D341Med (cell line): ENCODE measurements at places on chromosomes 5 and 9.

- no peak for DNase-seq
Measured at GRCh38 chr9:30244877-30245276, 2139.6 kb upstream of the ACO1 start.

DNA sequence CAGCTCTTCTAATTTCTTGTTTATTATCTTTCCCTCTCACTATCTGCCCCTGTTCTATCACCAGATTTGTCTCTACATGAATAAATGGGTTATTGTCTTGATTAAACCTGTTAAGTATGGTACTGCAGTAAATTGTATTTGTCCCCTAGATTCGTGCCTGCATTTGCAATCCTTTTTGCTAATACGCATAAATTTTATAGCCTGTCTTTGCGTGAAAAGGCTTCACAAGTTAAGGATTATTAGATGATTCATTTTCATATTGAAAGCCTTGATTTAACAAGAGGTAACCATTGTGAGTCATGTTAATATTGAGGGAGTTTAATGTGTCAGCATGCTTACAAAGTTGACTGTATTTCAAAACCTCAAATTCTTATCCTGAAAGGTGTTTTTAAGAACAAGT is 204.6 kb downstream of the PCSK1 start:
- DNase-seq = no peak

DNA sequence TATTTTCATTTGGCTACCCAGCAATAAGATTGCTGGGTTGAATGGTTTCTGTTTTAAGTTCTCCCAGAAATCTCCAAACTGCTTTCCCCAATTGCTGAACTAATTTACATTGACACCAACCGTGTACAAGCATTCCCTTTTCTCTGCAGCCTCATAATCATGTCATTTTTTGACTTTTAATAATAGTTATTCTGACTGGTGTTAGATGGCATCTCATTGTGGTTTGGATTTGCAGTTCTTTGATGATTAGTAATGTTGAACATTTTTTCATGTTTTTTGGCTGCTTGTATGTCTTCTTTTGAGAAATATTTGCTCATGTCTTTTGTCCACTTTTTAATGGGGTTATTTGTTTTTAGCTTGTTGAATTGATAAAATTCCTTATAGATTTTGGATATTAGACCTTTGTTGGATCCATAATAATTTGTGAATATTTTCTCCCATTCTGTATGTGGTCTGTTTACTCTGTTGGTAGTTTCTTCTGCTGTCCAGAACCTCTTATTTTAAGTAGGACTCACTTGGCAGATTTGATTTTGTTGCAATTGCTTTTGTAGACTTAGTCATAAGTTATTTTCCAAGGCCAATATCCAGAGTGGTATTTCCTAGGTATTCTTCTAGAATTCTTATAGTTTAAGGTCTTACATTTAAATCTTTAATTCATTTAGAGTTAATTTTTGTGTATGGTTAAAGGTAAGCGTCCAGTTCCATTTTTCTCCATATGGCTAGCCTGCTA is 793.7 kb downstream of the BRINP1 start:
- DNase-seq = no peak

- DNase-seq = no peak
Measured at GRCh38 chr9:20178197-20178596, 389.4 kb upstream of the SLC24A2 start.

GRCh38 chr9:96854651-96855273 is 448 bp upstream of the ZNF782 start:
- no peak for DNase-seq

GRCh38 chr5:179698935-179699615 is at the start of gene CANX:
CANX (plus strand) TSS chr5:179698967; CDS start chr5:179705682, 6,715 bp downstream.
- no peak for DNase-seq

- no peak for DNase-seq
Measured at GRCh38 chr5:181145133-181145532, 2.3 kb upstream of the OR2V2 start.

GRCh38 chr9:129437626-129438323 is 183.1 kb downstream of the C9orf50 start:
- no peak for DNase-seq

GRCh38 chr5:6597557-6597956 is 35.3 kb downstream of the NSUN2 start:
- no peak for DNase-seq

GRCh38 chr9:20898885-20899554 is 132.4 kb downstream of the HACD4 start:
- no peak for DNase-seq

- DNase-seq = no peak
Measured at GRCh38 chr9:37917801-37918664, 14.1 kb upstream of the SLC25A51 start.

- peak; percentile 51 for DNase-seq
Measured at GRCh38 chr9:104743376-104743985, 4.0 kb upstream of the NIPSNAP3A start.

DNA sequence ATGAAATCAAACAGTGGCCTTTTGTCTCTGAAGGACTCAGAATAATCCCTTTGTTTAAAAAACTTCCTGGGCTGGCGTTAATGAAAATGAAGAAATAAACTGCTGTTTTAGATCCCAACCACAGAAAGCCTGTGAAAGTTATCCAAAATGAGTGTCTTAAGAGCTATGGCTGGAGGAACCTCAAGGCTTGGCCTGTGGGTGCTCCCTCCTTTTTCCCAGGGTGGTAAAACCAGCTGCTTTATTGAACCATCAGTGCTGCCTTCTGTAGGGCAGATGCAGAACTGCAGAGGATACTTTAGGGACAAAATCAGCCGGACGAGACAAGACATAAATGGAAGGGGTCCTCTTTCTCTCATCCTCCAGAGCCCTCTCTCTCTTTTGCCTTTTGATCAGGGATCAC is 100.9 kb downstream of the SMARCA2 start:
- peak; percentile 55 for DNase-seq

DNA sequence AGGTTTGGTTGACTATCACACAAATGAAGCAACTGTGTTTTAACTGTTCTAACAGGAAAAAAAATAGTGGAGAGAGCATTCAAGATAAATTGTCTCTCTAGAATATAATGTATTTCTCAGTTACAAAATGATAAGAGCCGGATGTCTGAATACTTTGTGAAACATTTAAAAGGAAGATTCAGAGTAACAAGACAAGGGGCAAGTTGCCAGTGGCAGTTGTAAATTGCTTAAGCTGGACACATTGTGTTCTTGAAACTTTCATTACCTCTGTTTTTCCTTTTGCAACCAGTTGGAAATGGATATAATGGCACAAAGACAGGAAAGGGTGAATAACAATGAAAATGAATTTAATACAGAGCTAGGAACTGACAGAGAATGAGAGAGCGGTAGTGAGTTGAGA is 15.2 kb upstream of the TBCA start:
- DNase-seq = no peak

- DNase-seq = no peak
Measured at GRCh38 chr5:106801554-106801953, 869.2 kb downstream of the EFNA5 start.

DNA sequence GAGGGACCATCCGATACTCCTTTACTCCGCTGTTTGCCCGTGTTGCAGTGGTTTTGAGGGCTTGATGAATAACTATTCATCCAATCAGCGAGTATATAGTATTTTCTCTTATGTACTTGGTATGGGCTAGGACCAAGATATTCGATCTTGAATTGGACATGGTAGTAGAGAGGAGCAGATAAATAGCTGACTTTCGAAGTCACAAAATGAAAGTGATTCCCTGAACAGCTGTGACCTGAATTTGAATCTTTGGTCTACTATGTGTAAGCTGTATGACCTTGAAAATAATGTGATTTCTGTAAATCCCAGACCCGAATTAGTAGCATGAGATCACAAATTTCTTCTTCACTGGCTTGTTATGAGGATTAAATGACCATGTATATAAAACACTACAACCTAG is 134.4 kb downstream of the TUSC1 start:
- DNase-seq = no peak

DNA sequence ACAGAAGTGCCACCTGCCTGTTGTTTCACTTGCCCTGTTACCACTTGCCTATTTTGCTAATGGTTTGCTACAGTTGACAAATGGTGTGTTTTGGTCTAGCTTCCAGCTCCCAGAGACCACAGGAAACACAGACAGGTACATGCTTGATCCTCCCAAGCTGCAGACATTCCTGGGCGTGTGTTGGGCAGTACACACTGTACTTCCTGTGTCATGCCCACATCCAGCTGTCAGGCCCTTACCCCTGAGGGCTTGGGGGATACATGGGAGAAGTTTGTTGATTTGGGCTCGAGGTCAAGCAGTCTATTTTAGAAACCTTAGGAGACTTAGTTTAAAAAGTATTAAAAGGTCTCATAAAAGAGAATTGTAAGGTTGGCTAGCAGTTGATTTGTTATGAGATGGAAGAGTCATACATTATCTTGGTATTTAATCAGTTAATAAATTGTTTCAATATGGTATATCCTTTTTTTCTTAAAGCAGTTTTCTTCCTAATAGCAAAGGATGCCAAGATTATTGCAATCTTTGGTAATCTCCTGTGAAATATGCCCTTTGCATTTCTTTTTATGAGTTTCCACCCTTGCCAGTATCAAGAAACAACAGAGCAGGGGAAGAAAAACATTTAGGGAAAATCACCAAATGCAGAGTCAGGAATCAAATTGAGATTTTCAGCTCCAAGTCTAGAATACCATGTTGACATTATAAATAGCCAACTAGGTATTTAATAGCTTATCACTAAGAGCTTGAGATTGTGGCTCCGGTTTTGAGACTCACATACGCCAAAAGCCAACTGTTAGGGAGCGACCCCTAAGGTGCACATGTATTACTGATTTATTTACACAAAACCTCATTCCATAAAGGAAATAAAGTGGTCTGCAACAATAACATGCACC is 52.3 kb upstream of the CD180 start:
- no peak for DNase-seq

GRCh38 chr5:16856531-16856930 is 79.6 kb downstream of the MYO10 start:
- no peak for DNase-seq

GRCh38 chr9:129954868-129955550 is 88.0 kb downstream of the FNBP1 start:
- DNase-seq = no peak

DNA sequence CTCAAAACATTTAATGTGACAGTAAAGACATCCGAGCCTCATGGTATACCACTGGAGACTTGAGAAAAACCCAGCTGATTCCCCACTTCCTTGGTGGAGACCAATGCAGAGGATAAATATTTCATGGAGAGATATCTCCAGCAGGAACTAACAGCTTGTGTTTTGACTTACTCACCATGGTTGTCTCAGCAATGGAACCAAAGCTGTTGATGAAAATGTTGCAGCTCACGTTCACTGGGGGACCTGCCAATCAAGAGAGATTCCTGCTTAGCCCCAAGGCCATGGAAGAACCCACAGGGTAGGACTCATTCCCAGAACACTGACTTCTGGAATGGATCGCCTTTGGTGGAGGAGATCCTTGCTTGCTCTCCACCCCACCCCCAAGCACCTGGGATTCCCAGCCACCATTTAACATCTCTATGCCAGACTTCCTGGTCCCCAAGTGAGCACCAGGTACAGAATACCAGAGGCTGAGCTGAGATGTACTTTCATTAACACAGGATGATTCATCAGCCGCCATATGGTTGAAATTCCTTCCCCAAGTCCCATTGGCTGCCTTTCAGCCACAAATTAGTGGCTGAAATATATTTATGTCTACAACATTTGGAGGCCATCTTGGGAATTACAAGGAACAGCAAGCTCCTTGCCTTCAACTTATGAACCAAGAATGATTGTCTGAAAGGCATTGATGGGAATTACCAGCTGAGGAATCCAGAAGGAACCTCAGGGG is 37.9 kb downstream of the GLRA1 start:
- DNase-seq = no peak

GRCh38 chr5:149410071-149410470 is 31.0 kb upstream of the IL17B start:
- DNase-seq = no peak

- no peak for DNase-seq
Measured at GRCh38 chr9:134515026-134515821, 126.4 kb upstream of the COL5A1 start.

- DNase-seq = no peak
Measured at GRCh38 chr9:129612123-129612522, 8.8 kb downstream of the C9orf50 start.

- no peak for DNase-seq
Measured at GRCh38 chr9:106830527-106831150, 32.3 kb upstream of the ZNF462 start.

GRCh38 chr9:21831841-21832509 is 29.5 kb downstream of the MTAP start:
- no peak for DNase-seq

GRCh38 chr5:131609774-131610173 is 25.3 kb downstream of the RAPGEF6 start:
- no peak for DNase-seq

DNA sequence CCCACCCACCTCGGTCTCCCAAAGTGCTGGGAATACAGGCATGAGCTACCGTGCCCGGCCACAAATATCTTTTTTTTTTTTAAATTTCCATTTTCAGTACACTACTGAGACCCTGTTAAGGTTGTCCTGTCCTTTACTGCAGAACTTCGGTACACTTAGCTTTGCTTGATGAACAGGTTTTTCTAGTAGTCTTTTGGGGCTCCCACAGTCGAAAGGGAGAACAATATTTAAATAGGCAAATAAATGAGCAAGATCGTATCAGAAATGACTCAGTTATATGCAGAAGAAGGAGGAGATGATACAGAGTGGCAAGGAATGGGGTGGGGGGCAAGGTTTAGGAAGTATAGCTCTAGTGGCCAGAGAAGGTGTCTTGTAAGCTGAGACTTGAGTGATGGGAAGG is 52.7 kb downstream of the MSX2 start:
- no peak for DNase-seq

DNA sequence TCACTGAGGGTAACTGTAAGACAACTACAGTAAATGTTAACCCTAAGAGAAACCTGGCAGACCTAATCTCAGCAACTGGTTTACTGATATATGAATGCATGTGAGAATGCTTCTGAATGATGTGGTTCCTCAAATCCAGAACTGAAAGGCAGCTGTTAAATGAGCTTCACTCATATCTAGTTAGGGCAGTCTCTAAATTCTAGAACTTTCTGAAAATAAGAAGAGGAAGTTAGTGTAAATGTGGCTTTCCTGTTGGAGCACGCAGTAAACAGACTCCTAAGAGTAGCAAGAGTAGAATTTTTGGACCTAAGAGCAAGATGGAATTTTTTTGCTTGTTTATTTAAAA is 117.9 kb upstream of the KCNN2 start:
- DNase-seq = no peak

DNA sequence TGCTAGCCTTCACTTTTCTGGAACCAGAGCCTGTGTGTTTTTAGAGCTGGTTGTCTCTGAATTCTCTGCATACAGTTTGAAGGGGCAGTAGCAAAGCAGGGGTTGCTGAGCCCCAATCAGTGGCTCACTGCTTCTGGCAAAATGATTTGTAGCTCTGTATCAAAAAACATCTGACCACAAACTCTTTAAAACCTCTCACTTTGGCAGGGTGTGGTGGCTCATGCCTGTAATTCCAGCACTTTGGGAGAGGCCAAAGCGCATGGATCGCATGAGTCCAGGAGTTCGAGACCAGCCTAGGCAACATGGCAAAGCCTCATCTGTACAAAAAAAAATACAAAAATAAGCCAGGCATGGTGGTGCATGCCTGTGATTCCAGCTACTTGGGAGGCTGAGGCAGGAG is 28.3 kb upstream of the APC start:
- no peak for DNase-seq

- DNase-seq = no peak
Measured at GRCh38 chr5:169876386-169876785, 103.9 kb downstream of the INSYN2B start.

GRCh38 chr9:75046725-75047345 is 18.7 kb upstream of the CARNMT1 start:
- no peak for DNase-seq

GRCh38 chr5:152437866-152438265 is 32.8 kb upstream of the NMUR2 start:
- no peak for DNase-seq

- no peak for DNase-seq
Measured at GRCh38 chr5:8192840-8193239, 323.9 kb downstream of the MTRR start.
